ENCODE measurements at places on chromosomes 11 and 22. TPM values are rescaled to one million over a fixed set of nuclear protein-coding genes. Genes with fewer than 3 reads are reported as not detected.

Gene FAM227A
- total RNA-seq = 1.5 TPM

Gene CABP7
- not detected for total RNA-seq

Gene MMP8
- not detected for total RNA-seq

Gene GTSE1
- 23.8 TPM for total RNA-seq

Gene AGBL2
- total RNA-seq = 0.63 TPM

Gene CTSF
- total RNA-seq = 5.5 TPM

DNA sequence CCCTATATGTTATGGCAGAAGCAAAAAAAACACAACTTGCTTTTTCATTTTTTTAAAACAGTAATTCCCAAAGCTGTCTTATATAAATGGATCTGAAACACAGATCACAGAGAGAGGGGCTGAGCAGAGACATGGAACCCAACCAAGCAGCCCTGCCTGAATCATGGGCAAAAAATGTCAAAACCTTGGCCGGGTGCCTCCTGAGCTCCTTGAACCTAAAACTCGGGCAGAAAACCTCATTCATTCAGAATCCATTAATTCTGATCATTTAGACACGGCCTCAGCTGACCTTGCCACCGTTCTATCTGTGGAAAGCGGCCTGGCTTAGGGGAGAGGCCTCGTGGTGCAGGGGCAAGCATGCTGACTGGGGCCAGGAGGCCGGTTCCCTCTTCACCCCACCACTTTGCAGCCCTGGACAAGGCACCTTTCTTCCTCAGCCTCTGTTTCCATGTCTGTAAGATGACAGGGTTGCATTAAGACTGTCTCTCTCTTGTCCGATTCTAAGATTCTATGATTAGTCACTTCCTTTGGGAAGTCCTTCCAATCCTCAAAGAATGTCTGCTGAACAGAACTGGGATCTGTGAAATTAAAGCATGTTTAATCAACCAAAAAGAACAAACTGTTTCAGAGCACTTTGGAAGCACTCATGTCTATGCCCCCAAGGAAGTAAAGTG lies 26.0 kb downstream of the TENM4 start:
- DNase-seq = peak; percentile 74

DNA sequence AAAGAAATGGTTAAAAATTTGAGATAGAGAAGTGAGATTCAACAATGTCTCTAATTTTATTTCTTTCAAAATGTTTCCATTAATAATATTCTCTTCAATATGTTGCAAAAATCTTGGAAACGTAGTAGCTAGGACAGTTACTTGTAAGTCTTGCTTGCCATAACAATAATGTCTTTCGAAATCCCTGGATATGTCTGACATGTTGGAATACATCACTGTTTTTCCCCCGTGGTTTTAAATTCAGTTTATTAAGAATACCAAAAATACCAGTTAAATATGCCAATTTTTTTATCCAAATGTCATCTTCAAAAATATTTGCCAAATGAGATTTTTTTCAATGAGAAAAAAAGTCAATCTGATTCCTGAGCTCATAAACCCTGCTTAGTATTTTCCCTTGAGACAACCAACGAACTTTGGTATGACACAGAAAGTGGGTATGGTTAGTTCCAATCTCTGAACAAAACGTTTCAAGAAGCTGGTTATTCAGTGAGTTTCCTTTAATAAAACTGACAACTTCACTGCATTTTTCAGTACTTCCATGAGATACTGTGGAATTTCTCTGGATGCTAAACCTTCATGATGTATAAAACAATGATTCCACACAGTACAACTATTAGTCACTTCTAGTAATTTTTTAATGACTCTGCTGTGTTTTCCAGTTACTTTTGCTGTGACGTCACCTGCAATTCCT lies 36.7 kb upstream of the AMPD3 start:
- DNase-seq = no peak

DNA sequence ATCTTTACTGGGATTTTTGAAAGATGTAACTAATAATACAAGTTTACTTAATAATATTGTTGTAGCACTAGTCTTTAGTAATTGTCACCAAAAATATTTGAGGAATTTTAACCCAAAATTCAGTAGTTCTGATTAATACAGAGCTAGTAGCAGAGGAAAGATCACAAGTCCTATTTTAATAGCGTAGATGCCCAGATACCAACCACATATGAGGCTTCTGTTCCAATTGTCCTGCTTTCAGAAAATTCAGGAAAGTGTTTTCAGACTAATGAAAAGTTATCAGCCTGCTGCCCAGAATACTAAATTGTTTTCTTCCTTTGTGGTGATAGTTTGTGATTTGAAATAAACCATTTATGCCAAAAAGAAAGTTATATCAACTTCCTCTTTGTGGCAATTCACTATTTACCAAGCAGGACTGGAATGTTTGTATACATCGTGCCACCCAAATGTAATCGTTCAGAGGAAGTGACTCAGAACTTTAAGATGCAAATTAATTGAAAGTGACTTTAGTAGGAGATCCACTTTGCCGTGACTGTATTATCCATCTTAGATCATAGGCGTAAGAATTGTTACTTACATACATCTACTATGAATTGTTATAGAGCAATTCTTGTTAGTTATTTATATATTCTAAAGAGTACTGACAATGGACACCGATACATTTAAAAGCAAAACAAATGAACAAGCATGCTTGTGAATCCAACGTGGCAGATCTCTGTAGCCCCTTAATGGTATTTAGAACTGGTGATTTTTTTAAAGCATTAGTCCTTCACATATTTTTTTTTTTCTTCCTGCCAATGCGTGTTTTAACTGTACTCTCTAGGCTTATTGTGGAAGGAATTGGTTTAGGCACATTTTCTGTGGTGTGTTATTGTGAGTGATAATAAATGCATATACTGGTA lies 231.0 kb downstream of the DDX10 start:
- no peak for DNase-seq

GRCh38 chr11:57001674-57002401 lies 13.1 kb downstream of the OR5AK2 start:
- no peak for DNase-seq

DNA sequence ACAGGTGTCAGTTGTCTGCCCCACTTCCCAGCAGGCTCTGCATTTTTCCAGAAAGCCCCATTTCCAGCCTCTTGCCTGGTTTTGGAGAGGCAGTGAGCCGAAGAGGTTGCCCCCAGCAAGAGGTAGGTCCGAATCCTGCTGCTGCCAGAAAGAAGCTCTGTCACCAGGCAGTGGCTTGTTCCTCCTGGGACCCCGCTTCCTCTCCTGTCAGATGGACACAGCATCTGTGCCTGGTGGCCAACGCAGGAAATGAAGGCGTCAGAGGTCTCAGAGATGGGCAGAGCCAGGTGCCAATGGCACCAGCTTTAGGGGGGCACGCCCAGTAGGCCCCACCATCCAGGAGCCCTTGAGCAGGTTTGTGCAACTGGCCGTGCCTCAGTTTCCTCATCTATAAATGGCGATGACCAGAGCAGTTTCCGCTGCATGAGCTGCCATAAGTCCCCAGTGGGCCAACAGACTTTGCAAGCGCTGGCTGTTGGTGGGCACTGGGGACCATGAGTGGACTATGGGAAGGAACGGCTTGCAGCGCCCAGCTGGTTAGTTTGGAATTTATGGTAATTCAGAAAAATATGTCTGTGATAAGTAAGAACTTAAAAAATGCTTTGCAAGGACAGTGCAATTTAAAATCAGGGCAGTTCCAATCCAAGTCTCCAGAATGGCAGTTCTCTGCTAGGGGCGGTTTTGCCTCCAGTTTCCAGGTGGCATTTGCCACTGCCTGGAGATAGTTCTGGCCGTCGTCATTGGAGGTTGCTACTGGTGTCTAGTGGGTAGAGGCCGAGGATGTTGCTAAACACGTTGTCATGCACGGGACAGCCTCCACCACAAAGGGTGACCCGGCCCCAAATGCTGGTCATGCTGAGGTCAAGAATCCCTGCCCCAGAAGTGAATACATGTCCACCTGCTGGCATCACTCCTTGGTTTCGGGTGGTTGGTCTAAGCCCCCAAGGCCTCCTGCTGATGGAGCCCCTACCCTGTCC lies 2.3 kb upstream of the OSBPL5 start:
- no peak for DNase-seq

GRCh38 chr11:116541460-116541859 lies 231.3 kb downstream of the BUD13 start:
- DNase-seq = no peak

DNA sequence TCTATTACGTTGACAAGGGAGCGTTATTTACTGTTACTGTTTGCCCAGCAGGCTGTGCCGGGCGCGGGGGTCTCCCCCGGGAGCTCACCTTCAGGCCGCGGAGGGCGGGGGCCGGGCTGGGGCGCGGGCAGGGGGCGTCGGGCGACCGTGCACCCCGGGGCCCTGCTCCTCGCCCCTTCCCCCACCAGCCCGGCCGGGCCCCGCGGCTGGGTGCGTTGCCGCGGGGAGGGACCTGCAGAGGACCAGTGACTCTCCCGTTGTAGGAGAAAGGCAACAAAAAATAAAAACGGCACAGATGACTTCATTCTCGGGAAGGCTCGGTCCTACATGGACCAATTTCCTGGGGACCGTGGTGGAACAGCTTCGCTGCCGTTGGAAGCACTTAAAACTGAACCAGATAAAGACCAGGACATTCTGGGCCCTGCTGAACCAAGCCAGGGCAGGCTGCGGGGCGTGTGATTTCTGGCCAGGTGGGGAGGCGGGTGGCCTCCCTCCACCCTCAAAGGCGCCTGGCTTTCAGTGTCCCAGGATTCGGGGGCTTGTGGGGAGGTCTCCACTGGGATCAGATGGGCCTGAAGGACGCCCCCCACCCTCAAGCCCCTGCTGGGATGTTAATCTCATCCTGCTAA lies 57.4 kb downstream of the IGLL1 start:
- DNase-seq = no peak
